HS-5 (cell line): ENCODE measurements at places on chromosomes 6 and 20.

GRCh38 chr20:59945731-59946130, 5.5 kb downstream of the FAM217B start:
- DNase-seq, result no peak

DNA sequence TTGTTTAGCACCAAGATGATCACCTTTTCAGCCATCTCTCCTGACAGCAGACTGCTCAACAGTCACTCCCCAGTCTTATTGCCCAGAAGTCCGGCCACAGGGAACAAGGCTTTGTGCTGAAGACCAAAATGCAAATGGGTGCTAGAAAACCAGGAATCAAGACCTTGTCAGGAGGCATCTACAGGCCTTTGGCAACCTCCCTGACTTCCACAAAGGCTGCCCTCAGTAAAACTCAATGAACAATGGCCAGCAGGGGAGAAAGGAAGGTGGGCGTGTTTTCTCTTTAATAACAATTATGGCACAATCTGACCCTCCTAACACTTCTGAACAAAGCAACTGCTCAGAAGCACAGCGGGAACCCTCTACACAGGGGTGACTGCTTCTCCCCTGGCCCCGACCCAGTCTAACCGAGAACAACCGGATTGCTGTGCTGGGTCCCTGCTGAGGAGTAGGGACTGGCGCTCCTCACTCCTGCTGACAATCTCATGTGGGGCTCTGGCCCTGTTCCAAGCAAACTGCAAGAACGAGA, 41.6 kb downstream of the PLCG1 start:
- DNase-seq, result no peak

GRCh38 chr6:119966484-119966883, 616.9 kb upstream of the MAN1A1 start:
- DNase-seq, result no peak

DNA sequence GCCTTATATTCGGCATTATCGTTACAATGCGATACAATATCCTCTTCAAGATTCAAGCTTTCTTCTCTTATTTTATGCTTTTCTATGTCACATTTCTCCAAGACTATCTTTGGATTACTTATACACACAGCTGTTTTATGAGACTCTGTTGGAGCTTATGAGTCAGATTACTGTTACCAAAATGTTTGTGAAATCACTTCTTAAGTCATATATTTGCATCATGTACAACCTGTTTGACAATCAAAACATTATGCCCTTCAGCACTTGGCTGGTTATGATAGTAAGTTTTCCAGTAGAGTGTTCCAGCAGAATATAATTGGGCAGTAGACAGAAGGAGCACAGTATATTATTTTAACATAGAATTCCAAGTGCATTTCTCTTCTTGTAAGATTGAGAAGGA, 35.2 kb downstream of the BMP6 start:
- DNase-seq, result peak; percentile 16

DNA sequence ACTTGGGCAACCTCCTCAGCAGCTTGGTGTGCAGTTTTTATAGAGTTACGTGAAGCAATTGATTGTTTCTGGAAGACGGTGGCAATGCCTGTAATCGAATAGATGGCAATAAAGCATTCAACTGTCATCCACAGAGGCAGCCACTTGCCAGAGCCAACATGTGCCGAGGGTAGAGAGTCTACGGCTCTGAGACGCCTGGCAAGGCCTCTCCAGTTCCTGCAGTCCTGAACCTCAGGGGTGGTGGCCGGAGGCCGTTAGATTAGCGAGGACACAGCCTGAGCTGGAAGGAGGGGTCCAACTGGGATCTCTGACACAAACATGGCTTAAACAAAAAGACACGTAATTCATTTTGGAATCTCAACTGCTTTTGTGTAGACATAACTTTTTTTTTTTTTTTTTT, 775 bp upstream of the TTLL2 start:
- no peak for DNase-seq

DNA sequence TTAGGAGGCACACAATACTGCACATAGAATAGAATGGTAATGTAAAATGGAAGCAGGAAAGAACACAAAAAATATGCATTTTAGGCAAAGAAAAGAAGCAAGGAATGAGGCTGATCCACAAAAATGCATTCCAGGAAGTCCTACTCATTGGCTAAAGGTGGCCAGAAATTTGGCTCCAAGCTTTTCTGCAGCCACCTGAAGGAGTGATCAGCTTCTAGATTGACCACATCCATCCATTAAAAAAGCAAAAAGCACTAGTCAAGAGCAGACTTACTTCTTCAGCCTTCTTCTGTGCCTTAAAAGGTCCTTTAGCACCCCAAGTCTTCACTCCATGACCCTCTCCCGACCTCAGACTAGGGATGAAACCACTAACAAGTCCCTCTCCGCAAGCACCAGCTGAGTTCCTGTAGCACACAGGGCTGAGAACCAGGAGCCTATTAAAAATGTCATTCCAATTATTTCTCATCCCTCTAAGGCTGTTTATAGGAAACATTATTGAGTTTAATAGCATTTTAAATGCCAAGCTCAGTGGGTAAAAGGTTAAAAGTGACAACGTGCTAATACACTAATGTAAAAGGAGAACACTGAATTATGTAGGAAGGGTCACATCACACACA, 36.5 kb downstream of the TRAM2 start:
- DNase-seq, result no peak

GRCh38 chr20:14604143-14604542, 266.7 kb upstream of the FLRT3 start:
- DNase-seq, result no peak

- peak; percentile 78 for DNase-seq
Measured at GRCh38 chr6:136586295-136586694, 36.1 kb upstream of the MAP7 start.

- DNase-seq, result no peak
Measured at GRCh38 chr6:4653141-4653540, 123.1 kb upstream of the CDYL start.

DNA sequence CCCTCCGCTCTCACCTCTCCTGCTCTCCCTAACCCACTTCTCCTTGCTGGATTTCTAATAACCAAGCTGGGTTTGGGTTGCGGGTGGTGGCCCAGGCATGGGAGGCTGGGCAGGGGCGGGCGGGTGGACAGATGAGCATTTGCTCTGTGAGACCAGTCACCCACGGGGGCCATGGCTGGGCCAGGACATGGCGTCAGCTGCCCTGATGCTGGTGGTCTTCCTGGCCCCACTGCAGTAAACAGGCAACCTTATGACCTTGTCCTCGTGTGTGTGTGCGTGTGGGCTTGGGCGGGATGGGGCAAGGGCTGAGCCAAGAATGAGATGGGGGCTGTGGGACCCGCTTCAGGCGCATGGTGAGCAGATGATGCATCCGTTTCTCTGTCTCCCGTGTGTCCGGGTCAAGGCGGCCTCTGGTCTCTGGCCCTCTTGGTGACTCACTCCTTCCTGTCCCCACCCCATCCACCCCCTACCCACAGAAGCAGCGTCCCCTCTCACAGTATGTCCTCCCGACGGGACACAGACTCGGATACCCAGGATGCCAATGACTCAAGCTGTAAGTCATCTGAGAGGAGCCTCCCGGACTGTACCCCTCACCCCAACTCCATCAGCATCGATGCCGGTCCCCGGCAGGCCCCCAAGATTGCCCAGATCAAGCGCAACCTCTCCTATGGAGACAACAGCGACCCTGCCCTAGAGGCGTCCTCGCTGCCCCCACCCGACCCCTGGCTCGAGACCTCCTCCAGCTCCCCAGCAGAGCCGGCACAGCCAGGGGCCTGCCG, 41.4 kb upstream of the MYL9 start:
- no peak for DNase-seq

GRCh38 chr20:9572670-9573069, 58.3 kb downstream of the LAMP5 start:
- DNase-seq, result no peak

- no peak for DNase-seq
Measured at GRCh38 chr6:35780719-35781118, at the start of gene CLPSL1. CLPSL1 (plus strand) TSS chr6:35781019; CDS start chr6:35781111, 92 bp downstream.

DNA sequence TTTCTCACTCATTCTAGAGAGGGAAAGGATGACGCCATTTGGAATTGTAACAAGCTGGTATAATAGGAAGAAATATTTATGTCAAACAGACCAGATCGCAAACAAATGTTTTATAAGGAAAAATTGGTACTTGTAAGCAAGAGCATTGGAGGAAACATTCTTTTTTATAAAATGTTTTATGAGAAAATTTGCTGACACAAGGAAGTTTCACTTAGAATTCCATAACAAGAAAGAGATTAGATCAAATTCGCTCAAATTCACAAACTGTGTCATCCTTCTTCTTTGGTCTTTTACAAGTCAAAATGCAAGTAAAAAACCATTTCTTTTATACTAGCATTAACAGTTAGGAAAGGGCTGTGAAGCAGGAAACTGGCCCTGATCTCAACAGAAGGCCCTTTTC, 179.9 kb downstream of the TRDN start:
- DNase-seq, result no peak

DNA sequence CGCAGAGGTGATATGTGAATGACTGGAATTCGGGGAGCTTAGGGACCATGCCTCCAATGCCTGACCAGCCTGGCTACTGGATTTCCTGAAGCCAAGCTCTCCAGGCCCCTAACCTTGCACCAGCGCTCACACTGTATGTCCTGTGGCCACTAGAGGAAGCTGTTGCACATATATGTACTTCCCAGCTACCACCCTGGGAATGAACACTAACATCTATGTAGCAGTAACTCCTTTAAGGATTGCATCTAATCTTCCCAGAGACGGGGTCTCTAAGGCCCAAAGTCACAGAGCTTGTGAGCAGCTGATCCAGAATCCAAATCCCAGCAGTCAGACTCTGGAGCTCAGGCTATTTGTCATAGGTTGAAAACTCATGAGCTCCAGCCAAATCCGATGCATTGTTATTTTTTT, 20.4 kb upstream of the BPIFB1 start:
- peak; percentile 41 for DNase-seq

DNA sequence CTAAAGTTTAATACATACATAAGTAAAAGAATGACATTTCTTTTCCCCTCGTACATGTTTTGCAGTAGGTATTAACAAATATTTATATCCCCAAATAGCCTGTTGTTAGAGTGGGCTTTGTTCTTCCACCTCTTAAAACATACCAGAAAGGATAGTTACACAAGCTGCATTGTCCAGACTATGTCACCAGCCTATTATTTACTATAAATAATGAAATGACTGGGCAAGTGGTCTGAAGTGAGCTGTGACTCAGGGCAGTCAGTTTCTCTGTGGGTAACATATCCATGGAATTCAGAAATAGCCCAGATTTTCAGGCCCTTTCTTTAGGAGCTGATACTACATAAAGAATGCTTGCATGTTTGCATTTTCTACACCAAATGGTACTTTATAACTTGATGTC, 60.1 kb downstream of the FUT9 start:
- no peak for DNase-seq

- no peak for DNase-seq
Measured at GRCh38 chr6:144644776-144645175, 359.6 kb downstream of the UTRN start.

GRCh38 chr6:138562691-138563090, 63.4 kb upstream of the NHSL1 start:
- no peak for DNase-seq

- no peak for DNase-seq
Measured at GRCh38 chr6:4133941-4134838, 1.2 kb downstream of the ECI2 start.

- DNase-seq, result peak; percentile 44
Measured at GRCh38 chr6:63573076-63573898, 1.0 kb downstream of the LOC128125822 start.

- no peak for DNase-seq
Measured at GRCh38 chr20:9632265-9632664, 117.9 kb downstream of the LAMP5 start.

- DNase-seq, result no peak
Measured at GRCh38 chr6:144406796-144407195, 121.7 kb downstream of the UTRN start.

DNA sequence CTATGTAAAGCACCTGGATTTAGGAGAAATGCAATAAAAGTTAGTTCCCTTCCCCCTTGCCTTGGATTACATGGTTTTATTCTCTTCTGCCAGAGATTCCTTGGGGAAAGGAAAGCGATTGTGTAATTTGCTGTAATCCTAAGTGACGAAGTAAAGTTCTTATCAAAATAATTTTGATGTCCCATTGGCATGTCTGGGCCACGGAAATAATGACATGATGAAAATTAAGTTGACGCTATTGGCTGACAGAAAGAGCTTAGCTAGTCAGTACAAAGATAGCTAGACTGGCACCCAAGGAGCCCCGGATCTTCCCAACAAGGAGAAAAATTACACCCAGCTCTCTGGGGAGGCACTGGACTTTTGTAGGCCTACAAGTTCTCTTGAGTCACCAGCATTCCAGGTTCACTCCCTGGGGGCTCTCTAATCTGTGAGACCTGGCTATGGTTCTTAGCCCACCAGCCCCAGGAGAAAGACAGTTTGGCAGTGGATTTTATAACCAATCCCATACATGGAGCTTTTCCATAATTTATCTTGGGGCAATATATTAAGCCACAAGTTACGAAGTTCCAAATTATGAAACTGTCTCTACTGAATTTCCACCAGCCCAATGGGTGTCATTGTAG, 59.9 kb downstream of the FOXA2 start:
- DNase-seq, result no peak

DNA sequence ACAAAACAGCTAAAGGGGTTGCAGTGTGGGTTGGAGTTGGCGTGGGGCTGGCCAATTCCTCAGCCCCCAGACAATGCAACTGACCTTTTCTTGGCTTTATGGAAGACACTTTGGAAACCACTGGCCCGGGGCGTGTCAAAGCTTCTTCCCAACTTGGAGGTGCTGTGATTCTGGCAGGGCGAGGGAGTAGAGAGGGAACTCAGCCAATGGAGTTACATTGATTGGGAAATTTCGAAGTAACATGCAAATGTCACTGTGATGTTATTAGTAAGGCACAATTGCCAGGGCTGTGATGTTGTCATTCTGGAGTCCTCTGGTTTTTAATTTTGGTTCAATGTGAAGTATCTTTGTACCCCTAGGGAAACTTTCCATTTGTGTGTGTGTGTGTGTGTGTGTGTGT, 41.5 kb upstream of the EPB41L1 start:
- no peak for DNase-seq

GRCh38 chr20:61733891-61734732, 331.6 kb downstream of the TAF4 start:
- DNase-seq, result no peak

- DNase-seq, result no peak
Measured at GRCh38 chr20:54215157-54215789, 7.4 kb downstream of the PFDN4 start.

- DNase-seq, result no peak
Measured at GRCh38 chr20:38395165-38395564, 40.0 kb downstream of the SNHG17 start.

GRCh38 chr6:26552640-26553188, 14.5 kb downstream of the HMGN4 start:
- DNase-seq, result no peak

- DNase-seq, result no peak
Measured at GRCh38 chr6:168370310-168370991, 50.9 kb upstream of the DACT2 start.

DNA sequence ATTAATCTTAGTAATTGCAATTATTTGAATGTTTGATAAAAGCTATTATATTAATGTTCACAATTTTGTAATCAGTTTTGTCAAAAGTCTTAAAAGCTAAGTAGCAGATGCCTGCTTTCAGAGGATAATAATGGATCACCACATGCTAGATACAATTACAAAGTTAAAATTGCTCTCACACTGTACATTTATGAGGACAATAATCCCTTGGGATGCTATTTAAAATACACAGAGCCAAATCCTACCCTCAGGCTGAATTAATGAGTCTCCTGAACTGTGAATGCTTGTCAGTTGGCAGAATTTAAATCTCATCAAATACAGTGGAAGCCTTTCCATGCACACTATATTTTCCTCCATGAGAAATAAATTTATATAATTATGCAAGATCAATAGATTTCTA, 153.3 kb upstream of the SYNCRIP start:
- DNase-seq, result no peak
